ENCODE measurements at places on chromosomes 16 and 17.

DNA sequence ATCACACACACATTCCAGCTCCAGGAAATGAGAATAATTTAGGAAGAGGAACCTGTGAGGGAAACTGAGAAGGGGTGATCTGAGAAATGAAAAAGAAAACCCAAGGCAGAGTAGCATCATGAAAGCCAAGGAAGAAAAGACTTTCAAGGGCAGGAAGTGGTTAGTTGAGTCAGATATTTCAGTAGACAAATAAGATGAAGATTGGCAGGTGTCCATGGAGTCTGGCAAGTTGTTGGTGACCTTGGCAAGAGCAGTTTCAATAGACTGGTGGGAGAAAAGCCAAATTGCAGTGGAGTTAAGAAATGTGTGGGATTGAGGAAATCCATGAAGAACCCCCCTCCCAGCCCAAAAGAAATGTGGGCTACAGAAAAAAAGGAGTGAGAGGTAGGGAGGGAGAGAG, 10.7 kb downstream of the GNAO1 start:
- no peak for DNase-seq

GRCh38 chr17:8954339-8954738, 11.2 kb downstream of the PIK3R5 start:
- DNase-seq = no peak

GRCh38 chr17:19996502-19996901, 12.7 kb upstream of the SPECC1 start:
- no peak for DNase-seq

DNA sequence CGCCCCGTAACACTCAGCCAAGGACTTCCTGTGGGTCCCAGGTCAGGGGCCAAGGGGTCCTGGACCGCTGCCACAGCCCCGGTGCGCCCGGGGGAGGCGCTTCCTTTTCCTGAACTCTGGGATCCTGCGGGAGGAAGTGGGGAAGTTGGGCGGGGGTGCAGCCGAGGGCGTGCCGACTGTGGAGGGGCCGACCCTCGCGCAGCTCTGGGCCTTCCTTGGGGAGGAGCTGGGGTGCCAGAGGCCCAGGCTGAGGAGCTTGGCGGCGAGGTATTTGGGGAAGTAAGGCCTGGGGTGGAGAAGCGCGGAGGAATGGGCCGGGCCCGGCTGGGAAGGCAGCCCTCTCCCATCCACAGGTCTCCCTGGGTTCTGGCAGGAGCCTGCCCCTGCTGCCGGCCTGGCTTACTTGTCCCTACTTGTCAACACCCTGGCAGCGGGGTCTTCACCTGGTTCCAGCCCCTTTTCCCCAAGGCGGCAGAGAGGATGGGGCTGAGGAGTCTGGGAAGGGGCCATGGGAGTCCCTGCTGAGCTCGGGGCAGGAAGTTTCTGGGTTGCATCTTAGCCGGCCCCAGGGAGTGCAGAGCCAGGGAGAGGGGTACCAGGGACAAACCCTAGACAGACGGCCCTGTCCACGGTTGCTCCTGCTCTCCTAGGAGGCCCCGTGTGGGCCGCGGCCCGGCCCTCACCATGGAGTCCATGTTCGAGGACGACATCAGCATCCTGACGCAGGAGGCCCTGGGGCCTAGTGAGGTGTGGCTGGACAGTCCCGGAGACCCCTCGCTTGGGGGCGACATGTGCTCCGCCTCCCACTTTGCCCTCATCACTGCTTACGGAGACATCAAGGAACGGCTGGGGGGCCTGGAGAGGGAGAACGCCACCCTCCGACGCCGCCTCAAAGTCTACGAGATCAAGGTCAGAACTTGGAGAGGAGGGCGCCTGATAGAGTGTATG, 1.7 kb downstream of the TBKBP1 start:
- no peak for DNase-seq

- no peak for DNase-seq
These were observed 12.2 kb upstream of the SLX4 start for GRCh38 chr16:3623642-3624041.

- DNase-seq = no peak
These were observed 220.6 kb downstream of the HS3ST4 start for GRCh38 chr16:25912321-25912720.

DNA sequence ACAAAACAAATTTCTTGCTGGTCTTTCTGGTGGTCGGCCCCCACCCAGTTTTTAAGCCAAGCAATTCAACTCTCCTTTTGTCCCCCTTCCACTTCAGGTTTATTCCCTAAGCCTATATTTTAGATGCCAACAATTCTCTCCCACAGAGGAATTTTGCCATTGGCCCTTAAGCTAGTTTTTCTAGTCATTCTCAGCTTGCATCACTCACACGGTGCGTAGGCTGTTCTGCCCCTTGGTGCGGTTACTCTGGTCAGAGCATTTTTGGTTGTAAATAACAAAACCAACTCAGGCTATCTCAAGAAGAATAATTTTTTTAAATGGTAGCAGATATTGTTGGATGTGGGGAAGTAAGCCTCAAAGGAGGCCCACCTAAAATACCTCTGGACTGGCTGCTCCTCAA, 33.7 kb upstream of the DYNLL2 start:
- DNase-seq = no peak

Measured in AG04450 (cell line).